Mesendoderm (in vitro differentiated cells): ENCODE measurements at places on chromosomes 1 and 21.
A peak's percentile ranks its signal among the peaks of the same experiment; 100 is the strongest.

- no peak for DNase-seq
These were observed 87.7 kb downstream of the ST6GALNAC3 start for GRCh38 chr1:76162254-76162653.

DNA sequence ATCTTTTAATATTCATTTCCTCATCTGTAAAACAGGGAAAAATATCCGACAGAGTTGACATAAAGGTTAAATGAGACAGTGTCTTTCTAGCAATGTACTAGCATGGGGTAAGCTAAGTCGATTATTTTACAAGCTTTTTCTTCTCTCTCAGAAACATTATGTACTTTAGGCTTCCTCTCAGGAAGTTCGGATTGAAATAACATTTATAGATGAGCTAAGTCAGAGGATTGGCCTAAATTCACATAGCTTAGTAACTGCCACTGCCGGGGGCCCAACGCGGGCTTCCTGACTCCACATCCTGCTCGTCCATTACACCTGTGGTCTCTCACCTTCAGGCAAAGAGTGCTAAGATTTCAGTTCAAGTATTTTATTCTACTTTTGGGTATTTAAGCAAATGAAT is 462.3 kb upstream of the NFIA start:
- DNase-seq = no peak

- no peak for DNase-seq
These were observed 24.0 kb downstream of the MRAP start for GRCh38 chr21:32322676-32323075.

DNA sequence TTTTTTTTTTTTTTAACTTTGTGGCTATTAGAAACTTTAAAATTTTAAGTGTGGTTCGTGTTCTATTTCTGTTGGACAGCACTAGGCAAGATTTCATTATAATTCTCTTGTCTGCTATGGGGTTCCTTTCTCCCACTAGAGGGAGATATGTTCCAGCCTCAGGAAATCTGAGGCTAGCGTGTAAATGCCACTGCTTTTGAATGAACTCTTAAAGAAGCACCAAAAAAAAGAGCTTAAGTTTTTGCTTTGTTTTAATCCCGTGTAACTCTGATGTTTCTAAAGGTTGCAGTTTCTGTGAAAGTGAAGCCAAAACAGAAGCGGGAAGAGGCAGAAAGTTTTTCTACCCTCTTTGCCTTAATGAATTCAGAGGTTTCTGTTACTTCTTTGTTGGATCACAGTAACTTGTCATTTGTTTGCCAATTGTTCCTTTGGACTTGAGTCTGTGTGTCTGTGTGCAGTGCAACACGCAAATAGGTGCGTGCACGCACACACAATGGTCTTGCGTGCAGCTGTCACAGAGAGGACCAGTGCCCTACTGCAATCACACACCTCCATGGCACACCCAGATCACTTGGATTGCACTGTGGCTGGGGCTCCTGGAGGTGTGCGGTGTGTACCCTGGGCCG is 32.3 kb downstream of the HHAT start:
- peak; percentile 40 for DNase-seq

- peak; percentile 88 for DNase-seq
These were observed 10.7 kb downstream of the FOXO6 start for GRCh38 chr1:41371630-41372599.
